Caco-2 (cell line): ENCODE measurements at places on chromosomes 3 and 15. TPM values are rescaled to one million over a fixed set of nuclear protein-coding genes. Genes with fewer than 3 reads are reported as not detected.

DNA sequence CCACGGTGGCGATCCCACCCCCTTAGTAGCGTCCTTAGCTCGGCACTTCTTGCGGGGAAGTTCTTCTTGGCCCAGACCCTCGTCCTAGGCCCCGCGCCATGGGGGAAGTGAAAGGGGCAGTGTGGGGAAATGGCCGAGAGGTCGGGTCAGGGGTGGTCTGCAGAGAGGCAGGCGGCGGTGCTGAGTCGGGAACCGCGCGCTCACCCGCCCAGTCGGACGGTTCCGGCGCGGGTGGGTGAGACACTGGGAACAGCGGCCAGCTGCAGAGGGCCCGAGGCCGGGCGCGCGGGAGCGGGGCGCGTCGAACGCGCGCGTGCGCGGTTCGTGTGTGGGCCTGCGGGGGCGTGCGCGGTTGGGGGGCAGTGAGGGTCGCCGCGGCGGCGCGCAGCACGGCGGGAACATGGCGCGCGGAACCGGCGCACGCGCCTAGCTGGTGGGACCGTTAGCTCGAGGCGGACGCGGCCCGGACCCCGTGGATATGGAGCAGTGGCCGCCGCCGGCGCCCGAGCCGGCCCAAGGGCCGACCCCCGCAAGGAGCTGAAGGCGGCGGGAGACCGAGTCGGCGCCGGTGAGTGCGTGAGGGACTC is 246.9 kb downstream of the GOLGA6L6 start:
- peak; percentile 22 for DNase-seq

DNA sequence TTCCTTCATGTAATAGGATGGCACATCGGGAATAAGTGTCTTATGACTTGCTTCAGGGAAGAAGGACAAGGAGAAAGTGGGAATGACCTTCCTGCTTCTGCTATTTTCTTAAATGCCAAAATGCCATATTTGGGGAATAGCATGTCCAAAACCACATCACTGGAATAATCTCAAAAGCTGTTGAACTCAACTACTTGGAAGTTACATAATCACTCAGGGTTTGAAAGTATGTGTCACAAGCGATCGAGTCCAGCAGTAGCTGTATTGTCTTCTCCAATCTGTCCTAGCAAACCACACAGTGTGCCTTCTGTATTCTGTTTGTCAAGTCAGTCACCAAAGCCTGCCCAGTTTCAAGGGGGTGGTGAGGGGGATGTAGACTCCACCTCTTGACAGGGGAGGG is 58.3 kb upstream of the GADL1 start:
- no peak for DNase-seq

DNA sequence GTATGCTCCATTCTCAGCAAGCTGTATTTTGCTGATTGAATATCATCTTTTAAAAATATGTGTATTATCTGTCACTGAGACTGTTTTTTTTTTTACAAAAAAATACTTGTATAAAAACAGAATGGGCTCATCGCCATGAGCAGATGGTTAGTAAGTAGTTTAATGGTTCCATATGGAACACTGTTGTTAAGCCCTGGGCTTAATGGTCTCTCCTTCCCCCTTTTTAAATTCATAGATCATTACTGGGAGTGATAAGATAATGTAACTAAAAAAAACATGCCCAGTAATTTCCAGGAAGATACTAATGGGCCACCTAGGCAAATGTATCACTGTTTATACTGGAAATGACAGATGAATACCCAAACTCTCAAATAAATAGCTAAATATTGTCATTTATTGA is 95.3 kb upstream of the TPRG1 start:
- DNase-seq = no peak

DNA sequence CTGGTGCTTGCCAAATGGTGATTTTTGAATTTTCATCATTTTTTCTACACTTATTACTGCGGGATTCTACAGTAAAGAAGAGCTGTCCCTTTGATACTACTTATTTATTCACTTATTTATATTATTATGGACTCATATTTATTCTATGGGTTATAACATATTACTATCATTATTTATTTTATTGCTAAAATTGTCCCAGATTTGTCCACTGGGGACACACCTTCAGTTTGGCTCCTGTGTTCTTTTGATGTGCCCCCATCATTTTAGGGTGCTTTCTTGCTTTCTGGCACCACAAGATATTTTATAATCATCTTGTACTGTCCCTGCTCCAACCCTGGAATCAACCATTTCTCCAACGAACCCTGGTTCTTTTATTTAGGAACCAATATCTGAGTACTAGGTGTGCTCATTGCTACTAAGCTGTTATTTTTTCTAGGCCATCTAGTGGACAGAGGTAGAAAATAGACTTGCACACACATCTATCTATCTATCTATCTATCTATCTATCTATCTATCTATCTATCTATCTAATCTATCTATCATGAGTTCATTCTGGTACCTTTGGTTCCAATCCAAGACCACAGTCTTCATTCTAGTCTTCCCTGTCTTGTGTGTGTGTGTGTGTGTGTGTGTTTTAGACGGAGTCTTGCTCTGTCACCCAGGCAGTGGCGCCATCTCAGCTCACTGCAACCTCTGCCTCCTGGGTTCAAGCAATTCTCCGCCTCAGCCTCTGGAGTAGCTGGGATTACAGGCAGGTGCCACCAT is 16.0 kb downstream of the SLC22A14 start:
- no peak for DNase-seq

GRCh38 chr3:37764586-37764985 is 97.1 kb upstream of the CTDSPL start:
- no peak for DNase-seq

DNA sequence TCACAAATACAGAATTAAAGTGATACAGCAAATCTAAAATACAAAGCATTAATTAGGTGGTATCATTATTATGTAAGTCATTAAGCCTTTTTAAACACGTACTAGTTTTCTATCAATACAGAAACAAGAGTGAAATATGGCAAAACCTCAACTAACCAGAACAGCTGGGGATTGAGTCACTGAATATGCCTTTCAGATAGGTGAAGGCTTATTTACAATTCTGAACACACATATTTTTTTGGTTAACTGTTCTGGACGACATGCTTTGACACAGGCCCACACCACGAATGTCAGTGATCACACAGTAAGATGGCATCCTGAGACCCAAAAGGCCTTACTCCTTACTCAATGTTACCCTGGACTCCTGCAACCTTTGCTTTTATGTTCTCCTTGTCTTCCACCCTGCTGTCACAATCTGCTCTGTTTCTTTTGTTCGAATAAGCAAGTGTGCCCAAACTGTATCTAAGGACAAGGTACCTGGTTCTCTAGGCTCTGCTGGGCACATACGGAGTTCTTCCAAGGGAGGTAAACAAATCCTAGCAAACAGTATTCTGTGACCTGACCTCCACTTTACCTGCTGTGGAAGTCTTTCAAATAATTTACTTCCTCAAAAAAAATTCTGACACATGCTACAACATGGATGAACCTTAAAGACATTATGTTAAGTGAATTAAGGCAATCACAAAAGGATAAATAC is 7.0 kb downstream of the SFMBT1 start:
- DNase-seq = no peak

DNA sequence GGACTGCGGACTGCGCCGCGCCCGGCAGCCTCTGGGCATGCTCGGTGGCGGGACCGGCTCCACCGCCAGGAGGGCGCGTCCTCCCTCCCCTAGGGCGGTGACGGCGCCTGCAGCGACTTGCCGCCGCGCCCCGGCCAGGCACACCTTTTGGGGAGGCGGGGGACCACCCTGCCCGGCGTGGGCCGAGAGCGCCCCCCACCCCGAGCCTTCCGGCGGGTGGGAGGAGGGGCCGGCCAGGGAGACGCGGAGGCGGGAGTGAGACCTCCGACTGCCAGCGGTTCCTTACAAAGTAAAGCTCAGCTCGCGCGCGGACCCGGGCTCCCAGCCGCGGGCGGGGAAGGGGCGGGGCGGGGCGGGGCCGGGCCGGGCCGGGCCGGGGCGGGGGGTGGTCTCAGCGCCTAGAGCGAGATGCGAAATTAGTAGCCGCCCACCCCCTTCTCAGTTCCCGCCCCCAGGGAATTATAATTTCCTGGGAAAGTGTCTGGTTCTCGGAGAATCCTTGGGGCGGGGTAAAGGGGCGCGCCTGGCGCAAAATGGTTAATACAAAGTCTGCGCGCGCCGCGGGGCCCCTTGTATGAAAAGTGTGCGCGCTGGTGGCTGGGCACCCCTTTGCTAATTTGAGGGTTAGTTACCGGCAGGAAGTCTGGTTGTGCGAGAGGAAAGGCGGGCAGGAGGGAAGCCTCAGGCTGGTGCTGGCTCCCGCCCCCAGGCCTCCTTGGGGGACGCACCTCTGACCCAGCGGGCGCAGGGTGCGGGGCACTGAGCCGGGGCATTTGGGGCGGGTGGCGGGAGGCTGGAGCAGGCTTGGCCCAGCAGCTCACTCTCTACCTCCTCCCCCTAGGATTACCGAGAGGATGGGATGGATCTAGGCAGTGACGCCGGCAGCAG is 224.8 kb upstream of the IL12A start:
- DNase-seq = peak; percentile 91

- DNase-seq = no peak
These were observed 28.9 kb upstream of the ICE2 start for GRCh38 chr15:60507596-60508424.

DNA sequence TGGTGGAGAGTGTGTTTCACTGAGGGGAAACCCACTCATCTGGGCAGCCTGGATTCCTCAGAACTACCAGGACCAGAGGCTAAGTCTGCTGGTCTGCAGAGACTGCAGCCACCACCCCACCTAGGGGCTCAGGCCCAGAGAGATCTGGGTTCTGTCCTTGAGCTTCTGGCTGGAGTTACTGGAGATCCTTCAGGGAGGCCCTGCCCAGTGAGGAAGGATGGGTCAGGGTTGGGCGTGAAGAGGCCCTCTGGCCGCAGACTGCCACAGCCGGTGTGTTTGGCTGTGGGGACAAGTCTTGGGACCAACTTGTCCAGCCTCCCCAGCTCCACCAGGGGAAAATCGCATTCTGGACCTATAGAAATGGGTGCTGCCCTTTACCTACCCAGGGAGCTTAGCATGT is 235.3 kb upstream of the CBLB start:
- DNase-seq = no peak

ZNF774 gene
- 9.4 and 11.9 TPM in 2 replicates for total RNA-seq

ZXDC gene
- 28.1 and 28.7 TPM in 2 replicates for total RNA-seq

RARB gene
- 2.5 and 3.8 TPM in 2 replicates for total RNA-seq

CEP152 gene
- 14.2 and 16.5 TPM in 2 replicates for total RNA-seq

TERC gene
- total RNA-seq = 17.1 and 19.0 TPM in 2 replicates

THAP10 gene
- 1.7 and 1.9 TPM in 2 replicates for total RNA-seq

SEMA4B gene
- 13.9 and 14.6 TPM in 2 replicates for total RNA-seq
